ENCODE measurements at places on chromosomes 7 and 10. TPM values are rescaled to one million over a fixed set of nuclear protein-coding genes. Genes with fewer than 3 reads are reported as not detected.

- DNase-seq = no peak
Measured at GRCh38 chr10:110786172-110786571, 85.6 kb upstream of the PDCD4 start.

GRCh38 chr7:93945756-93946535 lies 24.4 kb downstream of the GNG11 start:
- no peak for DNase-seq

DNA sequence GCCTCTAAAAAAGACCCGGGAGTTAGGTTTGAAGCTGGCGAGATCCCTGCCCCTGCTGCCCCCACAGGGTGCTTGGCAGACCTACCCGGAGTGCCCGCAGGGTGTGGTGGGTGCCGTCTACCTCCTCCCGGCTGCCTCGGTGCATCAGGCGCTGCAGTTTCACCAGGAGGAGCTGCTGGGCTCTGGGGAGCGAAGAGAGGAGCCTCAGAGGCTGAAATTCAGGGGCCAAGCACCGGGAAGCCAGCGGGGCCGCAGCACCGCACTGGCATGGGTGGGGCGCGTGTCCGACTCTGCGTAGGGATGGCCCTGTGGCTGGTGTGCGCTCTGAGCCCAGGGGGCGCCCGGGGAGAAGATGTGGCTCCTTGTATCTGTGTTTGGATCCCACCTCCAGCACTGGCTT lies 74.3 kb upstream of the GNA12 start:
- DNase-seq = no peak

DNA sequence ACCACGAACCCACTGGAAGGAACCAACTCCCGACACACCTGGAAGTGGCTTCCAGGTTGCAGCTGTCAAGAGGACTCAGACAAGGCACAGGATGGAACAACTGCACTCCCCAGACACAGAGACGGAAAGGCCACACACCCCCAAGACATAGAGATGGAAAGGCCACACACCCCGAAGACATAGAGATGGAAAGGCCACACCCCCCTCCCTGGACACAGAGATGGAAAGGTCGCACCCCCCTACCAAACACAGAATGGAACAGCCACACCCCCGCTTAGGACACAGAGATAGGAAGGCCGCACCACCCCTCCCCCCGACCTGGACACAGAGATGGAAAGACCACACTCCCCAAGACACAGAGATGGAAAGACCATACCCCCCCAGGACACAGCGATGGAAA lies 7.6 kb downstream of the ZNF511 start:
- no peak for DNase-seq

GRCh38 chr7:106774768-106775551 lies 90.1 kb upstream of the PIK3CG start:
- no peak for DNase-seq

- DNase-seq = no peak
Measured at GRCh38 chr10:118258285-118258684, 83.8 kb downstream of the FAM204A start.

DNA sequence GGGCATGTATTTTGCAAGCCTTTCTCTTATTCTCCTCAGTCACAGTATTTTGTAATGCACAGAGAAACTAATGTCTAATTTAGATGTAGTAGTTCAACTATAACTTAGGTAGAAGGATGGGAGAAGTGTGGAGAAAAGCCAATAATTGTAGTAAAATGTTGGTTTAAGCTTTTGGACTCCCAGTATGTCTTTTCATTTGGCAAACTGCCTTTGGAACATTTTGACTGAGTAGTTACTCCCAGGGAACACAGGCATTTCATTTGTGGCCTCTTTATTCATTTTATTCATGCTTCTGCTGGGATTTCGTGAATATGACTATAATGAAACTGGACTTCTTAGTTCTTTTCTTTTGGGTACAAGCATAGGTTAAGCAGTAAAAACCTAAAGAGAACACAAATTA lies 79.0 kb downstream of the EXOC4 start:
- DNase-seq = no peak

DNA sequence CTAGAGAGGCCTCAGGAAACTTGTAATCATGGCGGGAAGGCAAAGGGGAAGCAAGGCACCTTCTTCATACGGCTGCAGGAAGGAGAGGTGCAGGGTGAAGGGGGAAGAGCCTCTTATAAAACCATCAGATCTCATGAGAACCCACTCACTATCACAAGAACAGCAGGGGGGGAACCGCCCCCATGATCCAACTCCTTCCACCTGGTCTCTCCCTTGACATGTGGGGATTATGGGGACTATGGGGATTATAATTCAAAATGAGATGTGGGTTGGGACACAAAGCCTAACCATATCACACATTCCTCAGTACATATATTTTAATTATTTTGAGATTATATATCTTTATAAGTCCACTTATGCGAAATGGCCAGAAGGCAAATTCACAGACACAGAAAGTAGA lies 8.9 kb downstream of the HK1 start:
- DNase-seq = no peak

GRCh38 chr7:131325179-131325840 lies 2.4 kb upstream of the MKLN1 start:
- DNase-seq = no peak

DNA sequence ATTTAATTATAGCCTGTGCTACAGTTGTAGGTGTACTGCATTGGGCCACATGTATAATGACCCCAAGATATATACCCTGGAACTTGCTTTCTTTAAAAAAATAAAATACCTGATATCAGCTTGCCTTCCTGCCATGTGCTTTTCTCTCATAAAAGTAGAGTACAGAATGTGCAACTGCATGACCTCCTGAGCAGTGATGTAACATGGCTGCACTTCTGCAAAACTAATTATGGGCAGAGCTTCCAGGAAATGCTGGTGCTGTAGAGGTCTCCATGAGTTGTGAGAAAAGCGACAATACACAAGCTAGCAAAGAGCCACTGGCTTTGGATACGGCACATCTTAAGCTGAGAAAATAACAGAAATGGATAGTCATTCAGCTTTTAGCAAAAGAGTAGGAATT lies 6.5 kb upstream of the ERLIN1 start:
- no peak for DNase-seq

DNA sequence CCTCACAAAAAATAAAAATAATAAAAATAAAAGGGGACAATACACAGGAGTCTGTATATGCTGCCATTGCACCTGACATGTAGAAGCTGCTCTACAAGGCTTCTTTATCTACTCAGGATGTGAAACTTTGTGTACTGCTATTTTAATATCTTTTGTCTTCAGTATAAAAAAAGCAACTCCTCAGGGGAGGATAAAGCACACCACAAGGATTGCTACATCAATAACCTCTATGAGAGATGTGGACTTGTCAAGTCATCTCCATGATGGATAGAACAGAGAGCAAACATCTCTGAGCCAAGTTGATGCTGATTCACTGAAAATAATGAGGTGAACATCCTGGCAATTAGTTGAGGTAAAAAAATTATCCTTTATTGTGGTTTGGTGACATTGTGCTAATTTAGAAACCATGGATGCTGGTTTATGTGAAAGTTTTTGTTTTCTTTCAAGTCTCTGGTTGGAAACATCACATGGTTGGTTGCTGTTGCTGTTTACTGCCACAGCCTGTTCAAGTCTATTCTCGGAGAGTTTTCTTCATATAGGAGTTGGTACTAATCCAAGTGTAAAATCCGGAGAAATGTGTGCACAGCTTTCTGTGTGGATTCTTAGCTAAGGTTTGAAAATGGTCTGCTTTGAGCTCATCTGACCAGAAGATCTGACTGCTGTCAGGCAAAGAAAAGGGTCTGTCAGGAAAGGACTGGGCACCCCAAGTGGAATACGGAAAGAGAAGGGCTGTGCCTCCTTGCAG lies 1.5 kb upstream of the HECW1 start:
- no peak for DNase-seq

DNA sequence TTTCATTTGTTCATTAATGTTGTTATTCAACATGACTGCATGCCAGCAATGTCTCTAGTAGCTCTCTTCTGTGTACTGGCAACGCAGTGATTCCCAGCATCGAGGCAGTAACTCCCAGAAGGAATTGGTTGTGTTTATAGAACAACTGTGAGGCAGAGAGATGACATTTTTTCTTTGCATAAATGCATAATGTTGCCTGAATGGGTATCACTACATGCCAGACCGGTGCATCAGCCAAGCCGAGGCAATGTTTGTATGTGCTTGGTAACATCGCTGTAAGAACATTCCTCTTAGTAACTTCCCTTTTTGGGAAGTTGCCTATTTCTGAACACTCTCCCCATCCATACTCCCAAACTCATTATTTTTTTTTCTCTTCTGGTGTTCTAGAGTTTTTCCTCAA lies 182.9 kb downstream of the HTR7 start:
- no peak for DNase-seq

GRCh38 chr7:157851501-157852067 lies 514.8 kb downstream of the DNAJB6 start:
- peak; percentile 26 for DNase-seq

DNA sequence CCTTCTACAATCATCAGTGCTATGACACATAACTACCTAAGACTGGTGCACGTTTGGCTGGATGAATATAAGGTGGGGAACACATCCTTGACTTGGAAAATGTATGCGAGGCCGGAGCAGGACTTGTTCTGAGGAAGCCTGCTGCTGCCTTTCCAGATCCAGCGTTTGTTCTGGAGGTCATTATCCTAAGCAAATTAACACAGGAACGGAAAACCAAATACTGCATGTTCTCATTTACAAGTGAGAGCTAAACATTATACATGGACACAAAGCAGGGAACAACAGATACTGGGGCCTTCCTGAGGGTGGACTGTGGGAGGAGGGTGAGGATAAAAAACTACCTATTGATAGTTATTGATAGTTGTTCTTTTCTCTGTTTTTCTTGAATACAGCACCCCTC lies 10.8 kb upstream of the GALNT11 start:
- DNase-seq = no peak

DNA sequence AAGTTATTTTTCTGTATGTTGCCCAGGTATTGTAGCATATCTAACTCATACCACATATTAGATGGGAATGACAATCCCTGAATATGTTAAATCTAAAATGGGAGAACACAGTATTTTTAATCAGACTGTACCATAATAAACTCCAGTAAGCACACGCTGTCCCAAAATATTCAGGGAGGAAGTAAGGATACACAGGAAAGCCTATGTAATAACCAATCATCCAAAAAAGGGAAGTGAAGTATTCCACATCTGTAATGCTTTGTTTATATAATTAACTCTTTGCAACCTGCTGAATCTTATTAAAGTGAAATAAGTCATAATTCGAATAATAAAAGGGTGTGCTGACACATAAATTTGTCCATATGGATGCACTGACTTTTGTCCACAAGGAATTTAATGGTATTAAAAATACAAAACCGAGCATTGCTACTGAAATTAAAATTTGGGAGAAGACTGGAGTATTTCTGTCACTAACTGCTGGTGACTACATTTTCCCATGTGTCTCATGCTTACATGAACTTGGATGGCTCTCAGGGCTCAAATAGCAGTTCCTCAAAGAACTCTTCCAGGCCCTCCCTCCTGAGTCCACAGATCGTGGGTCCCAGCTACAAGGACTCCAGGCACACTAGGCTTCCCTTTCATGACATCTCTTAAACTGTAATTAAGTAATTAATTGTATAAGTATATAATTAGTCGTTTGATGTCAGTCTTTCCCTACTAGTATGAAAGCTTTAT lies 120.6 kb downstream of the NEBL start:
- DNase-seq = no peak

GRCh38 chr7:6385110-6385781 lies 62.5 kb downstream of the DAGLB start:
- no peak for DNase-seq

- DNase-seq = no peak
Measured at GRCh38 chr7:98418636-98419315, 17.9 kb upstream of the BAIAP2L1 start.

- DNase-seq = no peak
Measured at GRCh38 chr7:22433710-22434460, 66.1 kb downstream of the STEAP1B start.

GRCh38 chr7:157255201-157255606 lies 81.6 kb upstream of the DNAJB6 start:
- DNase-seq = no peak

The GFRA1 gene
- polyA plus RNA-seq = not detected

The LIPJ gene
- polyA plus RNA-seq = 0.13 TPM

The GIMAP8 gene
- polyA plus RNA-seq = 0.52 TPM

The BAMBI gene
- polyA plus RNA-seq = 1.9 TPM

The ADAM12 gene
- polyA plus RNA-seq = 0.04 TPM

The CACNB2 gene
- polyA plus RNA-seq = not detected

The CACUL1 gene
- polyA plus RNA-seq = 13.0 TPM

The IL2RA gene
- polyA plus RNA-seq = 7.2 TPM

The ZNF25 gene
- polyA plus RNA-seq = 4.1 TPM

The PHYH gene
- 3.1 TPM for polyA plus RNA-seq

The SSMEM1 gene
- polyA plus RNA-seq = not detected

All from B cell (primary cell).